ENCODE measurements at places on chromosomes 7 and 10.

GRCh38 chr7:1340461-1341360, 108.0 kb downstream of the UNCX start:
- no peak for DNase-seq

- no peak for DNase-seq
Measured at GRCh38 chr10:52485462-52485861, 171.4 kb downstream of the DKK1 start.

DNA sequence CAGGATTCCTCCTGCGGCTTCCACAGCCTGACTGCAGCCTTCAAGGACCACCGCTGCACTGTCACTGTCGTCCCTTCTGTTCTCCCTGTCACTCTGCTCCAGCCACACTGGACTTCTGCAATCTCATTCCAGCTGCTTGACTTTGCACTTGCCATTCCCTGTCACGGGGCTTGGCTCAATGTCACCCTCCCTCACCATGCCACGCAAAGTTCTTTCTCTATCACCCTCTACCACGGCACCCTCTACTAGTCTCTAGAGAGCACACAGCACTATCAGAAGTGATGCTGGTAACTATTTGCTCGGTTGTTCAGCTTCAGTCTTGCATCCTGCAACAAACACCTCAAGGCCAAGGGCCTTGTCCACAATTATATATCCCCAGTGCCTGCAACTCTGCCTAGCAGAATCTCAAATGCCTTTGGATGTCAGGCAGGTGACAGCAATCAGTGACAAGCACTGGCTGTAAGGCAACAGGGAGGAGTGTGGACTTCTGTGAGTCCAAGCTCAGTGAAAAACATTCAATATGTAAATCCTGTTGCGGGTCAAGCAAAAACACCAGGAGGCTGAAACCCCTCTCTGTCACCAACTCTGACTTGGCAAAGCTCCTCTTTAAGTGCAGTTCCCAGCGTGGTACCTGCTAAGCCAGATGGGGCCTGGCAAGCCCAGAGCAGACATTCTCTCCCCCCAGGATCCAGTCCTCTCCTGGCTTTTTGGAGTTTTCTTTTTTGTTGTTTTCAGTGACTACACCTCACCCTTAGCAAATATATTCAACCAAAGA, 259.9 kb downstream of the FGFR2 start:
- no peak for DNase-seq

GRCh38 chr10:112949143-112949823, 764 bp upstream of the TCF7L2 start:
- DNase-seq: no peak

DNA sequence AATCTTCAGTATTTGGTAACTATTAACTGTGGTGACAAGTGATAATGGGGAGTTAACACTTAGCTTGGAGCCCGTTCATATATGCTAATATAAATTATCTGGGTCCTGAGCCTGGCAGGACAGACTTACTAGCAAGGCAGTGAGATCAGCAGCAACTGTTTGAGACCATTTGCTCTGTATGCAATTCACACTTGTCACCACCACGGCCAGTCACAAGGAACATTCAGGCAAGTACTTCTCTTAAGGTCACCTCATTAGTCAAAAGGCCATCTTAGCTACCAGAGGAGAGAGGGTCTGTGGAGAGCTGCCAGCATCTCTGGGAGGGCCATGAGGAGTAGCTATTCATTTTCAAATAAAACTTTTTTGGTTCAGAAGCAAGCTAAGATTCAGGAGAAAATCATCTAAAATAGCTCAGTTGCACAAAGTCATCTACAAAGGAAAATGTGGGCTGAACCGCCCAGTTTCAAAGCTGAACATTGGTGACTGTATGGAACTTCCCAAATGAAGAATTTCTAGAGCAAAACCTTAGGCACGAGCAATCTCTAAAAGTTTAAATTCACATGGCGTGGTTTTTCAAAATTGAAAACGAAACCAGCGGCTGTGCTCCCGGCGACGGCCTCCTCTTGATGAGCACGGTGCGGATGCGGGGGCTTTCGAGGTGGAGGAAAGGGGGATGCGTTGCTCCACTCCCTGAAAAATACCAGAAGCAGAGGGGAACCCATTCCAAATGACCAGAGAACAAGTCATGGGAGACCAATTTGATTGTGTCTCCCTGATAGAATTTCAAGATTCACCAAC, 233.5 kb upstream of the MGMT start:
- DNase-seq: no peak

DNA sequence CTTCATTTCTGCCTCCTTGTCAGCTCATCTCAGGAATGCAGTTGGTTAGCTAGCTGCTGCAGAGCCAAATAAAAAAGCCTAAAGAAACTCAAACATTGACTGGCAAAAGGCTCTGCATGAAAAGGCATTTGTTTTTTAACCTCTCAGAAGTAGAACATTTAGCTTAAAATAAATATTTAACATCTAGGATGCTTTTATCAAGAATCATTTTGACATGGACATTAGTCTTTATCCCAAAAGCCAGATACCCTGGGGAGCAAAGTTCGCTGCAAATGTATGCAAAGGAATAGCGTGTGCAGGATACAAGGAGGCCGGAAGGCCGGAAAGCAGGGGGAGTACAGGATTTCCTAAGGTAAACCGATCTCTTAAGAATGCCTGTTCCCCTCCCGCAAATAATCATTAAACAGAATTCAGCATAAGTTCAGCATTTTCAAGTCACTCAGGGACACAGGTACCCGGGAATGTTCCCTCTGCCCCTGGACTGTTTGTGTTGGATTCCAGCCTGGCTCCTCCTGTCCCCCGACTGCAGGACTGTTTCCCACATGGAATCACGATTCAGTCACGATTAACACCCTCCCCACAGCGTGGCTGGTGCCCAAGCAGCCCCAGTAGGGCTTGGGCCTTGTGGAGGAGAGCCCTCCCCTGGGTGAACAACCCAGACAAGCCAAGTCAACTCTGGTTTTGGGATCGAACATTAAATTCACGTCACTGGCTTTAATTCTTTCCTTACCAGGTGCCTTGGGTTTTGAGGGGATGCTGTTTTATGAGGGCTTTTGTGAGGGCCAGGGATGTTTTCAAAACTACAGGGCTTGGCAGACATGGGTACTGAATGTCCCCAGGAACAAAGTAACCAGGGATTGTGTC, 97.8 kb downstream of the HIPK2 start:
- no peak for DNase-seq

- DNase-seq: no peak
Measured at GRCh38 chr7:134435161-134435920, 23.6 kb downstream of the AKR1B1 start.

- DNase-seq: peak; percentile 47
Measured at GRCh38 chr7:142873281-142873784, 12.2 kb downstream of the TRPV6 start.

All from GM19239 (cell line).